ENCODE measurements at places on chromosomes 7 and 10.

- no peak for DNase-seq
Measured at GRCh38 chr7:53336105-53336668, 300.8 kb downstream of the POM121L12 start.

DNA sequence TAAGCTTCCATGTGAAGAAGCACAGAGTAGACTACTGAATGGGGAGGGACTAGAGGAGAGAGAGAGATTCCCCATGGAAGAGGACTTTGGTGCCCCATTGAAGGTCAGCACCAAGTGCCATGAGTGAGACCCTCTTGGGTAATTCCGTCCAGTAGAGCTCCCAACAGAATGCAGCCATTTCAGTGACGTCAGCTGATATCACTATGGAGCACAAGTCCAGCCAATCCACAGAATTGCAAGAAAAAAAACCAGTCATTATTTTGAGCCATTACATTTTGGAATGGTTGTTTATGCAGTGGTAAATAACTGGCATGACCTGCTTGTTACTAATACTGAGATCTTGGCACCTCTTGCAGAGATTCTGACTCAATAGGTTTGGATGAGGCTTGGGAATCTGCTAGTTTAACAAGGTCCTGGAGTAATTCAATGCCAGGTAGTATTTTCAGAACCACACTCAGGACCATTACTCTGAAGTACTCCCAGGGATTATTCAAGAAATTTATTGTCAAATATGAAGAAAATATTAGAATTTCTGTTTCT, 52.6 kb upstream of the SP8 start:
- DNase-seq: no peak

GRCh38 chr7:75884476-75884875, 5.6 kb downstream of the RHBDD2 start:
- DNase-seq: no peak

GRCh38 chr10:123016228-123016627, 7.4 kb downstream of the ACADSB start:
- DNase-seq: no peak

DNA sequence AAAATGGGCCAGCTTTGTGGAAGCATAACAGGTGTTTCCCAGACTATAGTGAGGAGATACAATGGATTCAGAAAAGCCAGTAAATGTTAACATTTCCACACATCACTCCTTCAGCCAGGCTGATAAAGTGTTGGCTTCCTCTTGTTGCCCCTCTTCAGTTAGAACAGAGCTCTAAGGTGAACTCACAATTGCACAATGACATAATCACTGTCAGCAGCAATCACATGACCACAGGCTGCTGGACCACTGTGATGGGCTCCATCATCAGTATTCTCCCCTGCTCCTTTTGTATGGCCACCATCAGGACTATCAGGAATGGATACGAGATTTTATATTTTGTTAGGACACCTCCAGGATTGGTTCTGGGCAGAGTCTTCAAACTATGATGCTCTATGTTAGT, 849.4 kb upstream of the GHITM start:
- no peak for DNase-seq

DNA sequence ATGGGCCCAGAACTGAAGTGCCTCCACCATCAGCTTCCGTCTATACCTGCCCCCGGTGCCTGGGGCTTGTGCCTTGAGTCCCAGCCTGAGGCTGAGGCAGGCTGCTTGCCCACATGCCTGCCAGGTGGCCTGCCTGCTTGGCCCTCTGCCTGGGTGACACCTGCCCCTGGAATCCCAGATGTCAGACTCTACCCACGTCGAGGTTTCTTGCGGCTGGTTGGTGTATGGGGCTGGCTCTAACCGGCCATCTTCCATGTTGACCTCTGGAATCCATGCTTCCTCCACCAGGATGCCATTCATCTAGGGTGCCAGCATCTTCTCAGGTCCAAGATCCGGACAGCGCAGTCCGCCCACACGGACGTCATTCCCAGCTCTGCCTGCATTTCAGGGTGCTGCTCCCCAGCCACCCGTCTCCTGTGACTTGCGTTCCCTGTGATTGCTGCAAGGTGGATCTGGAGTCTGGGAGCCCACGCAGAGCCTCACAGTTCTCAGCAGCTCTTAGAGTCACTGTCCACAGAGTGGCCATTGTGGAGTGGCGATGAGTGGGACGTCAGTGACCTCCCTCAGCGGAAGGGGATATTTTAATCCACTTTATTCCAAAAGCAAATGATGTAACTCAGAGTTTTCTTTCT, 298.1 kb downstream of the TCERG1L start:
- no peak for DNase-seq

- DNase-seq: no peak
Measured at GRCh38 chr7:9030976-9031375, 597.6 kb downstream of the NXPH1 start.

DNA sequence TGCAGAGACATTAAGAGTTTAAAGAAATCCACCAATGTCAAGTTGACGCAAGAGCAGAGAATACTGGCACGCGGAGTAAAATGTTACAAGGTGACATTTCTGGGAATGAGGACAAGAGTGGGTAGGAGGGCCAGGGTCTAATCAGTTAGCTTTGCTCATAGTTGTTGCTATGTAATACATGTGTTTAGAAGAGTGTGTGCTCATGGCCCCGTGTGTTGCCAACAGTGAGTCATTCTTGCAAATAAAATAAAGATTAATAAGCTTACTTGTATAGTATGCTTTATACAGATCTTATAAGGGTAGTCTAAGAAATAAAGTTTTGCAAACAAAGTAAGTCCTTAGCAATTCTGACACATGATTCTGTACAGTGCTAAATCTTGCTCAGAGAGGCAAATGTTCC, 64.5 kb downstream of the DNMBP start:
- DNase-seq: no peak

DNA sequence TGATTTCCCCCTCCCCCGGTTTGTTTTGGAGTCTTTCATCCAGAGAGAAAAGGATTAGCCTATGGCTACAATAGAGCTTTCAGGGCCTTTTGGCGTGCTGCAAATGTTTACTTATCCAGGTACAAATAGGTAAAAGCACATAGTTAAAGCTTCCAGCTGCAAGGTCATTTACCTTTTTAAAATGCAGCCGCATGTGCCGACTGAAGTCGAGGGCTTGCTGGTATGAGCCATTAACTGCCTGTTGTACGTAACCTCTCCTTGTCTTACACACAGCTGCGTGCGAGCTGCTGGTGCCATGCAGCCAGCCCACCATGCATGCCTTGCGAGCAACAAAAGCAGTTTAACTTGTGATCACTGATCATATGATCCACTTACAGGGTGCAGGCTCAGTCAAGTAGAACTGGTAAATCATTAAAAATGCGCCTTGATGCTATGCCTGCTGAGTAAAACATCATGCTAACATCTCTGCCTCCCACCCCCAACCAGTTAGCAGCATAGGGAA, 866.4 kb downstream of the LRMDA start:
- DNase-seq: no peak

DNA sequence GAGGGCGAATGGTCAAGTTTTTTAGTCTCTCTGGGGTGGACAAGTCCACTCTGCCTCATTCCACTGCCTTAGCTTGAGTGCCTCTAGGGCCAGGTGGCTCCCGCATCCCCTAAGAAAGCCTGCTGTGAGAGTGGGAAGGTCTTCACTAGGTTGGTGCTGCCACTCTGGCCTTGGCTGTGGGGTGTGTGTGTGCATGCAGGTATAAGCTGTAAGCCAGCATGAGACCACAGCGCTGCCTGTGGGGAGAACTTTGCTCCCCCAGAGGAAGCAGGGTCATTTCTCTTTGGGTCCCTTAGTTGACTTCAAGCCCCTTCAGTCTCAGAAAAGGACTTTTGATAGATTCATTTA, 25.5 kb upstream of the PCBD1 start:
- no peak for DNase-seq

DNA sequence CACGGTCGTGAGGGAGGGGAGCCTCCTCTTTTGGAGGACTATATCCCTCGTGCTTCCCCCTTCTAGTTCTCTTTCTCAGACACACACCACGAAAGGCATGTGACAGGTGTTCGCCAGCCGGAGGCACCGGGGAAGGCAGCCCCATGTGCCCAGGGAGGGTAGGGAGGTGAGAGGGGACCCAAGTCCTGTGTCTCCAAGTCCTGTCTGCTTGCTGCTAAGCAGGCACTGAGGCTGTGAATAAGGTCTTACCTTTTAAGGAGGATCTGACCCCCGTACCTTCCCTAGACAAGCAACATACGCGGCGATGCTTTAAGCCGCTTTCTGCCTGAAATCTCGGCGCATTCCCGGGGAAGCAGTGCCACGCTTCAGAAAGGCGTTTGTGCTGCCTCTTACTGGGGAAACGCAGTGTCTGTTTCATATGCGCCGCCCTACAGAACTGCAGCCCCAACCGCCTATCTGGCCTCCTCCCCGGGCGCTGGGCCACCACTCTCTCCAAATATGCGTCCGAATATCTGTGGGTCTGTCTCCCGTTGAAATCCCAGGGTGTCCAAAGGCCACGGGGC, 770 bp downstream of the PLXNA4 start:
- DNase-seq: peak; percentile 25

- no peak for DNase-seq
Measured at GRCh38 chr10:51861731-51862130, 162.3 kb upstream of the CSTF2T start.

GRCh38 chr7:2105280-2105679, 127.5 kb downstream of the MAD1L1 start:
- DNase-seq: no peak

DNA sequence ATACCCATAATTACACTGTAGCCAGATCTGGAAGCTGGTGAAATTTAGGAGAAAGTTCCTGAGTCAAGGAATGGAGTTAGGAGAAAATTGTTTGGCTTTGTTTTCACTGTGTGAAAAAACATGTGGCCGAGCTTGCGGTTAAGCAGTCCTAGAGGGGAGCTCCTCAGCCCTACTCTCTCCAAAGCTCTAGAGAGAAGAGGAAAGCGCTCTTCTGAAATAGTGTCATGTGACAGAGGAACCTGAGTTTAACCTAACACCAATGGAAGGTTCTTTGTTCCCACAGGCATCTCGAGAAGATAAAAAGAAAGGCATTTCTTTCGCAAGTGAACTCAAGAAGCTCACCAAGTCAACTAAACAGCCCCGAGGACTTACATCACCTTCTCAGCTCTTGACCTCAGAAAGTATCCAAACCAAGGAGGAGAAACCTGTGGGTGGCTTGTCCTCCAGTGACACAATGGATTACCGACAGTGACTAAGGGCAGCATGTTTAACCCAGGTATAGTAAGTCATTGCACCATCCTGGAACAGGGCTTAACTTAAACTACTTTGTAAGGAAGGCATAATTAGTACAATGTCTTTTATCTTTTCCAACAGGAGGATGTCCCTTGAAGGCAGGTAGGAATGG, 38.0 kb downstream of the NOC3L start:
- DNase-seq: no peak

Measured in neural crest cell (in vitro differentiated cells).